Upper lobe of right lung (tissue), 1 donor: ENCODE measurements at places on chromosomes 2 and 18.
A peak's percentile ranks its signal among the peaks of the same experiment; 100 is the strongest.

DNA sequence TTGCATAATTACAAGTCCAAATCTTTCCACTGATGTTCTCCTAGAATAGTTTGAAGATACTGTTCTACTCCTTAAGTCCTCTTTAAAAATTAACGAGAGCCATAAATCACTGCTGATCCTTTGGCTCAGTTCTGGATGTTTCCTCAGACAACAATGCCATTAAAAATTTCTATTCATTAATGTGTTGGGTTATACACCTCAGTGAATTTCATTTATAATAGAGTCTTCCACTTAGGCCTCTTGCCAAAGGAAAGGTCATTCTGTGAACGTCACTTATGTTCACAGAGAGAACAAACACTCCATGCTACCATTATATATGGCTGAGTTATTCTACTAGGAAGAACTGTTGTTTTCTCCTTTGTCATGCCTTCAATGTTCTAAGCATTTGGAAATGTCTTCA lies 1472.3 kb upstream of the CELF4 start:
- no peaks in the 10 kb centered on the region for H3K36me3 ChIP-seq
- DNase-seq: no peak
- H3K4me3 ChIP-seq: no peak overlapping the region
- no peaks in the 10 kb centered on the region for H3K27me3 ChIP-seq
- no peaks in the 10 kb centered on the region for H3K4me1 ChIP-seq

GRCh38 chr2:9752441-9753275 lies 90.6 kb upstream of the TAF1B start:
- H3K36me3 ChIP-seq: no peaks in the 10 kb centered on the region
- peaks cover 25% of the 10 kb centered on the region for H3K4me1 ChIP-seq
- no peak overlapping the region for H3K4me3 ChIP-seq
- no peak for DNase-seq
- no peaks in the 10 kb centered on the region for H3K27me3 ChIP-seq

DNA sequence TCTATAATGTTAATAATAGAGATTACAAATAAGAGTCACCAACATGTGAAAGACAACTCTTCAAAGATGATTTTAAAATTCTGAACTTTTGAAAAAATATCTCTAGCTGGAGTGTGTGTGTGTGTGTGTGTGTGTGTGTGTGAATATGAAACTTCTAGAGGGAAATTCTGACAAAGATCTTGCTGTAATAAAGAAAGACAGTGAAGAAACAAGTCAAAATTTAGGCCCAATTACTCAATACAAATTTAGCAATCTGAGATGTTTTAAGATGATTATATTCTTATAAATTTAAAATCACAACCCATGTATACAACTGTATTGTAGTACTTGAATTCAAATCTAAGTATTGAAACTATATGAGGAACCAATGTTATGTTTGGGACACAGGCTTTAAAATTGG lies 57.2 kb upstream of the UGP2 start:
- no peak for DNase-seq
- no peak overlapping the region for H3K4me3 ChIP-seq
- no peaks in the 10 kb centered on the region for H3K36me3 ChIP-seq
- H3K27ac ChIP-seq: no peak overlapping the region
- H3K4me1 ChIP-seq: no peaks in the 10 kb centered on the region

DNA sequence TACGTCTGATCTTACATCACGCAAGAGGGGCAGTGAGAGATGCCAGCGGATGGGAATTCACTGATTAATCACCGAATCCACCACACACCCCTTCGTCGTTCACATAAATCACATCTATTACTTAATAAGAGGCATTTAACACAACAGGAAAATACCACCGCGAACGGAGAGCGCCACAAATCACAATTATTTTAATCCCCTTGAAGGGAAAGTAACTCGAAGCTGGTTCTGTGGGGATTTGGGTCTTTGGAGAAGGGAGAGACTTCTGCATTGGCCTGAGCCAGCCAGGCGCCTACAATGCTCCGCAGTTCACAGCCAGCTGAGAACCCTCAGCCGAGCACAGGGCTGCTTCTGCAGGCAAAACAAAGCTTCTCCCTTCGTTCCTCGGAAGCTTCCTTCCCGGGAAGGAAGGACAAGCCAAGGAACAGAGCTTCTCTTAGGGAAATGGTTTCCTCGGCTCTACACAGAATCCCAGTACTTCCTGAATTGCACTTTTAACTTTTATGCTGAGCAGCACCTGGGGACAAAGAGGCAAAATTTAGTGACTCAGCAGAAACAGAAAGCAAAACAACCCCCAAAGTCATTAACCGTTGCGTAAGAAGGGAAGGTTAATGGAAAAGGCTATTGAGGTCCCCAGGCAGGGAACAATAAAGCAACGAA lies at the start of gene LRP1B:
Gene LRP1B (minus strand): TSS at position 7 of the 660 bp plus-strand sequence. CDS start 287 bp downstream, outside the sequence.
- H3K4me3 ChIP-seq: peak within 1 kb of the TSS; percentile 46
- DNase-seq: peak; percentile 54
- no peak within 1 kb of the TSS for H3K27ac ChIP-seq
- H3K4me1 ChIP-seq: peaks cover 19% of the 10 kb centered on the region
- no peaks in the 10 kb centered on the region for H3K36me3 ChIP-seq

DNA sequence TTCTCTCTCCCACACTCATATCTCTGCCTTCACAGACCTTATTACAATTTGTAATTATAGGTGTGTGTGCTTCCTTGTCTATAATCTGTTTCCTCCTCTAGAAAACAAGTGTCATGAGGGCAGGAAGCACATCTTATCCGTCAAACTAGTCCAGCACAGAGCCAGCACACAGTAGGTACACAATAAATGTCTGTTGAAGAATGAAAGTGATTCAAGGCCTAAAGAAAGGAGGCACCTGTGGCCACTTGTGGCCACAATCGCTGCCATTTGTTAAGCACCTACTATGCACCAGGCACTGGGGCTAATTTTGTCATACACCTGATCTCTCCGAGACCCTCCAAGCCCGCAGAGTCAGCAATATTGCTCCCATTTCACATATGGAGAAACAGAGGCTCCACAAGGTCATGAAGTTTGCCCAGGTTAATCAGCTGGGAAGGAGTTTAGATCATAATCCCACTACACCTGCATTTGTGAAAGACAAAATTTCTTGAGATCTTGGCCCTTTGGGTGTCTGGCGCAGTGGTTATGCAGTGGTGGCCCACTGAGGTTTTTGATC lies 78.4 kb downstream of the TNS1 start:
- H3K4me3 ChIP-seq: no peak overlapping the region
- no peaks in the 10 kb centered on the region for H3K27me3 ChIP-seq
- H3K36me3 ChIP-seq: peaks cover 13% of the 10 kb centered on the region
- peak overlapping the region; percentile 80 for H3K27ac ChIP-seq
- peaks cover 97% of the 10 kb centered on the region for H3K4me1 ChIP-seq

DNA sequence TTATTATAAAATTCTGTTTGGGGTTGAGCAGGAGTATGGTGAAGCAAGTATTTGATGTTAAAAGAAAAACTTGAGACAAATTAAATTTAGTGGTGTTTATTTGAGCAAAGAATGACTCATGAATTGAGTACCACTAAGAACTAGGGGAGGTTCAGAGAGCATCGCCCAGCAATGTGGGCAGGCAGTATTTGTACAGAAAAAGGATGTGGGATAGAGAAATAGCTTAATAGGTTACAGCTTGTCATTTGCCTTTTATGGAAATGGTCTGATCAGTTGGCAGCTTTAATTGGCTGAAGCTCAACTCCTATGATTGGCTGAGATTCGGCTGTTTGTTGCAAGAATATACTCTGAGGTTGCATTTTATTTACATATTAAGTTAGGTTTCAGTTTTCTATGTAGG lies 68.2 kb downstream of the LRATD1 start:
- no peak overlapping the region for H3K27ac ChIP-seq
- H3K4me1 ChIP-seq: no peaks in the 10 kb centered on the region
- no peak overlapping the region for H3K4me3 ChIP-seq
- no peak for DNase-seq

DNA sequence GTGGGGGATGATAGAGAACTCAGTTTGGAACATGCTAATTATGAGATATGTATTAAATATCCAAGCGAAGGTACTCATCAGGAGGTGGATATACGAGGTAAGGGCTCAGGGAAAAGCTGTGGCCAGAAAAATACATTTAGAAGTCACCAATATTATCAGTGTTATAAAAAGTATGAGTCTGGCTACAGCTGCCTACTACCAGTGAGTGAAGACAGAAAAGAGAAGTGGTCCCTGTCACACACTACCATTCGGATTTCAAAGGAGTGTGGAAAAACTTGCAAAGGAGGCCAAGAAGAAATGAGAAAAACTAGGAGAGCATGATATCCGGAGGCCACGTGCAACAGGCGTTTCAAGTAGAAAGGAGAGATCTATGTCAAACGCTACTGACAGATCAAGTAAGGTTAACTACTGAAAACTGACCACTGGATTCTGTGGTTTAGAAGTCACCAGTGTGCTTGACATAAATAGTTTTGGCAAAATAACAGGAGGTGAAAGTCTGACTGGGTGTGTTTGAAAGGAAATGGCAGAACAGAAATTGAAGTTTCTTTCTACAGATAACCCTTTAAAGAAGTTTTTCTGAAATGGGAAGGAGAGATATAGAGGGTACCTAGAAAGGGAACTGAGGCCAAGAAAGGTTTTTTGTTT lies 118.7 kb upstream of the DNMT3A start:
- no peaks in the 10 kb centered on the region for H3K4me1 ChIP-seq
- H3K27me3 ChIP-seq: no peaks in the 10 kb centered on the region
- no peak overlapping the region for H3K4me3 ChIP-seq
- no peak for DNase-seq
- no peaks in the 10 kb centered on the region for H3K36me3 ChIP-seq
- no peak overlapping the region for H3K27ac ChIP-seq

GRCh38 chr2:43123486-43123885 lies 102.9 kb downstream of the ZFP36L2 start:
- no peaks in the 10 kb centered on the region for H3K36me3 ChIP-seq
- H3K4me3 ChIP-seq: no peak overlapping the region
- no peaks in the 10 kb centered on the region for H3K27me3 ChIP-seq
- H3K27ac ChIP-seq: no peak overlapping the region
- DNase-seq: peak; percentile 29
